ENCODE measurements at places on chromosomes 3 and 15.

DNA sequence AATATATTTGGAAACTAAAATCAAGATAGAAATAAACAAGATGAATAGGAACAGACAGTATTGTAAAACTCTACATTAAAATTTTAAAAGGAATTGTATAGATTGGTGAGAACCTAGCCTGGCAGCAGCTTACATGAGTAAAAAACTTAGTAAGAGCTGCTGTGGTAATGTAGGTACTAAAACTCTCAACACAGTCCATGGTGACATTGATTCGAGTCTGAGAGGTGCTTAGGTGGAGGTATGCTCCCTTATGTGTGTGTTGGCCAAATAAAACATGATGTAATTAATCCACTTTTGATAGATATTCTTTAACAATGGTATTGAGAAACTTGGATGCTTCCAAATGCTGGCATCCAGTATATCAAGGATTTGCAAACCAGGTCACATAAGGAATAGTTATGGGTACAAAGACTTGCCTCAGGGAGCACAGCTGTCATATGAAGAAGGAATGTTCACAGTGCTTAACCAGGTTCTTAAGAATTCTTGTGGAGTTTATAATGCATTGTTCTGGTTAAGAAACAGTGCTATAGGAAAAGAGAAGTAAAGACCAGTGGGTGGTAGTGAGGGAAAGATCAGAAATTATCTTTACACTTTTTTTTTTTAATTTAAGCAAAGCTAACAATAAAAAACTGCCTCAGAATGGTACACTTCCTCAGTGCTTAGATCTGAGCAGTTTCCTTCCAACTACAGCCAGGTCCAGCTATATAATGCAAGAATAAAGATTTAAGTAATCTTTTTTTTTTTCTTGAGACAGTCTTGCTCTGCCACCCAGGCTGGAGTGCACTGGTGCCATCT, 24.6 kb upstream of the IL20RB start:
- no peak for DNase-seq

DNA sequence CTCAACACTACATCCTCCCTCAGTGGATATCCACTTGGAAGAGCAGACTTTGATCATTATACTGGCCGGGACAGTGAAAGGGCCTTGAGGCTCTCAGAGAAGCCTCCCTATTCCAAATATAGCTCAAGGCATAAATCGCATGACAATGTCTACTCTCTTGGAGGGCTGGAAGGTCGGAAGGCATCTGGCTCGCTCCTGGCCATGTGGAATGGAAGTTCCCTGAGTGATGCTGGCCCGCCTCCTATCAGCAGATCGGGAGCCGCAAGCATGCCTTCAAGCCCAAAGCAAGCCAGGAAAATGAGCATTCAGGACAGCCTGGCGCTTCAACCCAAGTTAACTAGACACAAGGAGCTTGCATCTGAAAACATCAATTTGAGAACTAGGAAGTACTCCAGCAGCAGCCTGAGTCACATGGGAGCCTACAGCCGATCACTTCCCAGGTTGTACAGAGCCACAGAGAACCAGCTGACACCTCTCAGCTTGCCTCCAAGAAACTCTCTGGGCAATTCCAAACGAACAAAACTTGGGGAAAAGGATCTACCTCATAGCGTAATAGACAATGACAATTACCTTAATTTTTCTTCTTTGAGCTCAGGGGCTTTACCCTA, 25.4 kb downstream of the PHLDB2 start:
- no peak for DNase-seq

- DNase-seq, result no peak
Measured at GRCh38 chr3:113743006-113743630, 2.9 kb downstream of the NAA50 start.

DNA sequence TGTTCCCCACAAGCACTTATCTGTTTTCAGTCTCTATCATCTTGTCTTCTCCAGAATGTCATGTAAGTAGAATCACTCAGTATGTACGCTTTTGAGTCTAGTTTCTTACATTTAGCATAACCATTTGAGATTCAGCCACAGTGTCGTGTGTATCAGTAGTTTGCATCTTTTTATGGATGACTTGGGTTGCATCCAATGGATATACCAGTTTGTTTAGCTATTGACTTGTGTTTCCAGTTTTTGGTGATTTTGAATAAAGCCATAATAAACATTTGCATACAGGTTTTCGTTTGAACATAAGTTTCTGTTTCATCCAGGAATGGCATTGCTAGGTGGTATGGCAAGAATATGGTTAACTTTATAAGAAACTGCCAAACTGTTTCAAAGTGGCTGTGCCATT, 12.1 kb downstream of the GRIP2 start:
- no peak for DNase-seq

GRCh38 chr3:160218136-160218535, 7.1 kb upstream of the C3orf80 start:
- no peak for DNase-seq

DNA sequence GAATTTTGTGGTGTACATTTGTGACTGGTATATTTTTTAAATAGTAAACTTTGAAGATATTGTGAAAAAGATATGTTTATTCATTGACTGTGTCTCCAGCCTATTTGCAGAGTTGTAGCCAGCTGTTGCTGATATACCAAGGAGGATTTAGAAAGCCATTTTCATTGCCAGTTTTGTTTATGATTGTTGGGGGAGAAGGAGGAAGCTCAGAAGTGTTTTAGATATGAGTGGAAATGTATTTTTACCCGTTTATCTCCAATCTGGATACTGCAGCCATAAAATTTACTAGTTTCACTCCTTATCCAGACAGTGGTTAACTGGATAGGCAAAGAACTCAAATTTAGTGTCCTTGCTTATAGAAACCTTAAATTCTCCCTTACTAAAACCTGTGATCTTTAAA, 18.8 kb downstream of the ATP11B start:
- no peak for DNase-seq

DNA sequence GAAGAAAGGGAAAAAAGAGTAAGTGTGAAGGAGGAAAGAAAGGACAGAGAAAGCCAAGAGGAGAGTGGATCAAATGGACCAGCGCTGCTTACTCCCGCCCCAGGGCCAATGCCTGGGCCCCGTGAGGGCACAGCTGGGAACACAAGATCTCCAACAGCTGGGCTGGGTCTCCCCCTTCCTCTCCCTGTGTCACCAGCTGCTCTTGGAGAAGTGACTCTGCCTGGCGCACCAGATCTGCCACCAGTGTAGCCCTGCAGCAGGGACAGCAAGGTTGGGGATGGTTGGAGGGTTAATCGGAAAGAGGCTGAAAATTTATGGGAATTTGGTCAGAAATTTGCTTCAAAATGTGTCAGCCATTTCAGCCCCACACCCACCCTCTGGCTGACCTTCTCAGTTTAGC, 8.4 kb downstream of the CDAN1 start:
- no peak for DNase-seq

- DNase-seq, result no peak
Measured at GRCh38 chr15:82313446-82313845, 35.8 kb downstream of the GOLGA6L10 start.

- DNase-seq, result no peak
Measured at GRCh38 chr15:99580076-99580475, 14.3 kb downstream of the MEF2A start.

GRCh38 chr15:39416258-39416657, 164.6 kb upstream of the THBS1 start:
- DNase-seq, result no peak

Data from SIG-M5 (cell line).